RWPE2 (cell line): ENCODE measurements at places on chromosomes 4 and X.

DNA sequence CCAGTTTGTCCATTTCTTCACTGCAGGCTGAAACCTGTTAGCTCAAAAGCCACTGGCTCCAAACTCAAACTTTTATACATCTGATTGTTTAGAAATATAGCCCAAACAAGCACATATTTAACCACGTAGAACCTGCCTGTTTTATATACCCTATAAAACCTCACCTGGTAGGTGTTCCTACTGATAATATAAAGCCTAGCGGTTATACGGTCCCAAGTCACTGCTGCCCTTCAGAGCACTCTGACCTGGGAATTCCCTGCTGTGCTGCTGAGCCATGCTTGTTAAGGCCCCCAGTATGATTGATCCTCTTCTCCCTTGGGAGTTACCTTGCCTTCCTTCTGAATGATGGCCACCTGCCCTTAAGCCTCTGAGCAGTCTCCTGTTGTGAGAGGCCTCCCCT is 432.8 kb upstream of the LCORL start:
- no peaks in the 10 kb centered on the region for H3K36me3 ChIP-seq
- H3K4me1 ChIP-seq: no peaks in the 10 kb centered on the region
- H3K27ac ChIP-seq: no peak overlapping the region
- peaks cover 7% of the 10 kb centered on the region for H3K27me3 ChIP-seq

GRCh38 chrX:153321381-153322124 is at the start of gene PNMA6F:
PNMA6F (minus strand) TSS chrX:153321767; CDS start chrX:153320674, 1,093 bp downstream.
- H3K36me3 ChIP-seq: no peaks in the 10 kb centered on the region
- H3K4me3 ChIP-seq: no peak within 1 kb of the TSS
- H3K4me1 ChIP-seq: no peaks in the 10 kb centered on the region
- H3K27ac ChIP-seq: no peak within 1 kb of the TSS

DNA sequence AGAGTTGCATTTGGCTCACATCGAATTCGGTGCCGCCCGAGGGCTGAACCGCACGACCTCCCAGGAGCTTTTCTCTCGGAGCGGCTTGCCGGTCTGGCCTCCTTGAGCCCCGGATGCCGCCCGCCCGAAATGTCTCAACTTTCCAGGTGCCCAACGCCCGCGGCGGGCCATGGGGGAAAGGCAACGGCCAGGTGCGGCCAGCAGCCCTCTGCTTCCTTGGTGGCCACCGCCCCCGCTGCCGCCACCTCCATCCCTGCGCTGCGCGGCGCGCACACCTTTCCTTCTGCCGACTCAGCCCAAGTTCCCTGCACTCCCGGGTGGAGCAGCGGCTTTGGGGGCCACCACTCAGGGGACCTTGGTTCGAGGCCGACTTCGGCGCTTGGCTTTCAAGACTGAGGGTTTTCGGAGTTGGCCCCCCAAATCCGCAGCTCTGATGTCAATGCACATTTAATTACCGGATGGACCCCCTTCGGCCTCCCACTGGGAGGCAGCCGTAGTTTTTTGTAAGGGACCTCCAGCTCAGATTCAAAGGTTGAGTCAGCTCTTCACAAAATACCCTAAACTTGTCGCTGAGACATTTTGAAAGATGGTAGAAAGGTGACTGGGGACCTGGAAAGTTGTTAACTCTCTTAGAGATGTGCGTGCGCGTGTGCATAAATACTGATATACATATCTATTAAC is 1.1 kb downstream of the AFF2 start:
- H3K4me3 ChIP-seq: no peak overlapping the region
- no peaks in the 10 kb centered on the region for H3K36me3 ChIP-seq
- H3K27me3 ChIP-seq: peaks cover 39% of the 10 kb centered on the region
- no peaks in the 10 kb centered on the region for H3K4me1 ChIP-seq
- H3K27ac ChIP-seq: no peak overlapping the region

DNA sequence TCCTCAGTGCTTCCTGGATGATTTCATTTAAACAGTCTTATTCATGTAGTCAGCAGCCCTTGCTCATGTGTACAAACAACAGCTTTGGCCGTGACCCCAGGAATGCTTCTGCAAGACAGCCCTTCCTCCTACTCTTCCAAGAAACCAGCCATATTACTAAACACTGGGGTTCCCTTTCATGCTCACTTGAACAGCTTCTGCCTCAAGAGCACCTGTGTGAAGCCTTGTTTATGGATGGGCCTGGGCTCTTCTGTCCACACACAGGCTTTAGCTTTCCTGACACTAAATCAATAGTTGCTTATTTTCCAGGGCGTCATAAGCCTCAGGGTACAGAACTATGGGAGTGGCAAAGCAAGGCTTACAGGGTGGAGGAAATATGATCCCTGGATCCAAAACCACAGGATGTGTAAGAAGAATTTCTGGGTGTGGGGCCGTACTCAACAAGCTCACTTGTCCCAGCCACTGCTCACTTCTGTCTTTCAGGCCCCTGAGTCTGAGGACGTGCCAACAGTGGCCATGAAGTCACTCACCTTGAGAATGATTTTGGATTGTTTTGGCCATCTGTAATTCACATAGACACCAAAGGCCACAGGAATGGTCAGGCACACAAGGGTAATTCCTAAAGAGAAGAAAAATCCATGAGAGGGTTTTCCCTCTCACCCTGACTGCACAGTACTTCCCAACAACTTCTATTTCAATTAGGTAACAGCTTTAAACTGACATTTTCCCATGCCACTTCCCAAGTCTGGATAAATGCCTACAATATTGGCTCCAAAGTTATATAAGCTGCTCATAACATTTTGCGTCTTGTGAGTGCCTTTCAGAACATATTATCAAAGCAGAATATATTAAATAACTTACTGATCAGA is 17.7 kb downstream of the SLC10A6 start:
- peaks cover 17% of the 10 kb centered on the region for H3K4me1 ChIP-seq
- no peaks in the 10 kb centered on the region for H3K27me3 ChIP-seq
- no peak overlapping the region for H3K4me3 ChIP-seq
